SHP77 treated with DMSO at 0.1 percent for 48 hours (cell line): ENCODE measurements at places on chromosomes 13 and 19.

DNA sequence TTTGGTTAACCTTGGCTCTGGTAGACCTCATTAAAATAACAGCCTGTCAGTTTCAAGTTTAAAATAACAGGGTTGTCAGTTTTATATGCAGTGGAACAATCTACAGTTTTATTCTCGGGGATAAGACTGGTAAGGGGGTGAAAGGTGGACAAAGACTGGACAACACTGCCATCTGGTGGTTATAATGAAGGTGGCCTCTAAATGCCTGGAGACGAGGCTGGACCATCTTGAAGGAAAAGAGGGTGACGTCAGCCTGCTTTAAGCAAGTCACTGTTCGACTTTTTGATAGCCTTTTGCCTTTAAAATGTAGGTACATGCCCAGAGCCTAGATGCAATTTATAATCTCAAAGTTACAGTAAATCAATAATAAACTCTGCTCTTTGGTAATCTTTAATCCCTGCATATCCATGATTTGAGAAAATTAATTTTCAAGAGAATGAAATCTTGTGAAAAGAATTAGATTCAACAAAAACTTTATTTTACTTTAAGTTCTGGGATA lies 117.0 kb downstream of the DCT start:
- DNase-seq: peak; percentile 73

- DNase-seq: peak; percentile 52
Observed at GRCh38 chr19:46616631-46617322, 8.1 kb downstream of the PTGIR start.

DNA sequence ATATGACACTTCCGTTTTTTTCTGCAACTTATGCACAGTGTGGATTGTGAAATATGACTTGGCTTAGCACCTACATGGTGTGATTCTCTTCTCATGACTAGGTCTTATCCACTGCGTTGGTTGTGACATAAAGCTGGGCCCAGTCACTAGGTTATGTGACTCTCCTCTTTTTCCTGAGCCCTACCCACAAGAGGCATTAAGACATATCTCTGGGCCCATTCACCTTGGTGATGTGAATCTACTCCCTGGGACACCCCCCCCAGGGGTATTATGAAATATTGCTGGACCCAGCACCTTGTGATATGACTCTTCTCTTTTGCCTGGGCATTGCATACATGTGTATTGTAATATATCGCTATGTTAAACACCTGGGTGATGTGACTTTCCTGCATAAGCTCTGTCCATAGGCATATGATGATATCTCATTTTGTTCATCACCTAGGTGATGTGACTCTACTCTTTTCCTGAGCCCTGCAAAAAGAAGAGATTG lies 85.8 kb upstream of the ZNF43 start:
- DNase-seq: no peak

DNA sequence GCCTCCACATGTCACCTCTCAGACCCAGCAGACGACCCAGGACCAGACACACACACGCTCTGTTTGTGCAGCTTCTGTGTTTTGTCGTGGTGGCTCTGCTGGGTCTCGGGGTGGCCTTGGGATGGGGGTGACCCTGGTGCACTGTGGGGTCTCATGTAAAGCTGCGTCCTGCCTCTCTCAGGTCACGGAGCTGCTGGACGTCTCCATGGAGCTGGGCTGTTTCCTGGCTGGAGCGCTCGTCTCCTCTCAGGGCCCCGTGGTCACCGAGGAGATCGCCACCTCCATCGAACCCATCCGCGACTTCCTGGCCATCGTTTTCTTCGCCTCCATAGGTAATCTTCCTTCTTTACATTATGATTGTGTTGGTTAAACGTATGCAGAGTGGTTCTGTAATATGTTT lies 45.4 kb upstream of the TFDP1 start:
- no peak for DNase-seq

- no peak for DNase-seq
Observed at GRCh38 chr13:78152415-78152814, 233.8 kb upstream of the EDNRB start.

- DNase-seq: no peak
Observed at GRCh38 chr13:80668452-80668851, 327.5 kb upstream of the SPRY2 start.

DNA sequence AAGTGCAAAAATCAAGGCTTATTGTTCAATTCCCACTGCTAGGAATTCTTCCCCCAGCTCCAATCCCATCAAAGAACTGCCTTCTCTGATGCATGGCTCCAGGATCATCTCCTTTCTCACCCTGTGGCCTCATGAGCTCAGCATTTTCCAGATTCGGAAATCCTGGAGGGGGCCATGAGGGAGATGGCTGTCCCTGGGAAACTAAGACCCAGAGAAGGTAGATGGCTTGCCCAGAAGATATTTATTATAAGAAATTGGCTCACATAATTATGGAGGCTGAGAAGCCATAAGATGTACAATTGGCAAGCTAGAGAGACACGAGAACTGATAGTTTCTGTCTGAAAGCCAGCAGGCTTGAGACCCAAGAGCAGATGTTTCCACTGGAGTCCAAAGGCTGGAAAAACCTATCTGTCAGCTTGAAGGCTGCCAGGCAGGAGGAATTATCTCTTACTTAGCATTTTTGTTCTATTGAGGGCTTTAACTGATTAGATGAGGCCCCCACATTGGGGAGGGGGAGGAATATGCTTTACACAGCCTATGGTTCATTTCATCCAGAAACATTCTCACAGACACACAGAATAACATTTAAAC lies 58.6 kb downstream of the GADD45B start:
- DNase-seq: no peak

GRCh38 chr13:40028446-40028845 lies 373.0 kb downstream of the COG6 start:
- no peak for DNase-seq

- DNase-seq: no peak
Observed at GRCh38 chr19:15468675-15469512, 4.5 kb upstream of the RASAL3 start.

GRCh38 chr13:22837980-22838647 lies 342.7 kb upstream of the SGCG start:
- DNase-seq: no peak

DNA sequence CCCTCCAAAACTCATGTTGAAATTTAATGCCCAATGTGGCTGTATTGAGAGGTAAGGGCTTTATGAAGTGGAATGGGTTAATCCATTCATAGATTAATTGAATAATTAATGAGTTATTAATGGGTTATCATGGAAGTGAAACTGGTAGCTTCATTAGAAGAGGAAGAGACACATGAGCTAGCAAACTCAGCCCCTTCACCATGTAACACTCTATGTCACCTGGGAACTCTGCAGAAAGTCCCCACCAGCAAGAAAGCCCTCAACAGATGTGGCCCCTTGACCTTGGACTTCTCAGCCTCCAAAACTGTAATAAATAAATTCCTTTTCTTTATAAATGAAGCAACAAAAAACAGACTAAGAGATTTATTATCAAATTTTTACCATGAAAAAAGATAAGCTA lies 223.5 kb downstream of the KLF12 start:
- DNase-seq: no peak

- DNase-seq: no peak
Observed at GRCh38 chr19:3161453-3161852, 17.1 kb upstream of the S1PR4 start.

GRCh38 chr13:83752141-83752540 lies 130.1 kb downstream of the SLITRK1 start:
- DNase-seq: no peak

- no peak for DNase-seq
Observed at GRCh38 chr13:68128297-68128915, 898.3 kb upstream of the PCDH9 start.

- no peak for DNase-seq
Observed at GRCh38 chr19:45180936-45181335, 2.4 kb downstream of the BLOC1S3 start.

- peak; percentile 73 for DNase-seq
Observed at GRCh38 chr13:34294483-34295129, 476.7 kb downstream of the RFC3 start.

GRCh38 chr19:50820549-50821247 lies 2.9 kb downstream of the KLK1 start:
- no peak for DNase-seq

DNA sequence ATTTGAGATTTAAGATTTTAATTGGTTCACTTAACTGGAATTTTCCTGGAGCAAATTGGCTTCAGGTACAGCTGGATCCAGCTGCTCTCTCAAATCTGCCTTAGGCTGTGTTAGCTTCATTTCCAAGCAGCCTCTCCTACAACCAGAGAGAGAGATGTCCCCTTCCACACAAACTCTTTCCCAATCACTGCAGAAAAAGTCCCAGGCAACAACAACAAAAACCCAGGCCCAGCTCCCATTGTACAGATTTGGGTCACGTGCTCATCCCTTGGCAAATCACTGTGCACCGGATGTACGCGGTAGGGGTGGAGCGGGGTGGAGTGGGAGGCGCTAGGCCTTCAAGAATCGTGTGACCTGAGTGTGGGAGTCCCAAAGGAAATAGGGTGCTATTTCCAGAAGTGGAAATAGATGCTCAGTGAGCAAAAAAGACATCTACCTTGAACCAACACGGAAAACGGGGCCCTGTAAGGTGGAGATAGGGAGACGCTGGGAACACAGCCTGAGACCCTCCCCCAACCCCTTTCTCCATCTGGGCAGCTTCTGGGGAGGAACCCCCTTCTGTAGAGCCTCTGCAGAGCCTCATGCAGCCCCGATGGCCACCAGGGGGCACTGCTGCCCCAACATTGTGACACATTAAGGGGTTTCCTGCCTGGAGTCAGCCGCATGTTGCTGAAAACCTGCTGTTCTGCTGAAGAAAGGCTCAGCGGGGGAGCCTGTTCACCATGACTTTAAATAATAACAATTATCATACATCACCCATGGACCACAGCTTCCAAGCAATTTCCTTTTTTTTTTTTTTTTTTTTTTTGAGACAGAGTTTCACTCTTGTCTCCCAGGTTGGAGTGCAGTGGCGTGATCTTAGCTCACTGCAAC lies 25.4 kb downstream of the HPN start:
- peak; percentile 40 for DNase-seq

GRCh38 chr13:50649211-50649610 lies 194.3 kb downstream of the DLEU7 start:
- DNase-seq: no peak

GRCh38 chr19:15639596-15639995 lies 1.1 kb upstream of the CYP4F3 start:
- DNase-seq: no peak

- DNase-seq: no peak
Observed at GRCh38 chr13:27309967-27310598, 39.5 kb downstream of the RASL11A start.

DNA sequence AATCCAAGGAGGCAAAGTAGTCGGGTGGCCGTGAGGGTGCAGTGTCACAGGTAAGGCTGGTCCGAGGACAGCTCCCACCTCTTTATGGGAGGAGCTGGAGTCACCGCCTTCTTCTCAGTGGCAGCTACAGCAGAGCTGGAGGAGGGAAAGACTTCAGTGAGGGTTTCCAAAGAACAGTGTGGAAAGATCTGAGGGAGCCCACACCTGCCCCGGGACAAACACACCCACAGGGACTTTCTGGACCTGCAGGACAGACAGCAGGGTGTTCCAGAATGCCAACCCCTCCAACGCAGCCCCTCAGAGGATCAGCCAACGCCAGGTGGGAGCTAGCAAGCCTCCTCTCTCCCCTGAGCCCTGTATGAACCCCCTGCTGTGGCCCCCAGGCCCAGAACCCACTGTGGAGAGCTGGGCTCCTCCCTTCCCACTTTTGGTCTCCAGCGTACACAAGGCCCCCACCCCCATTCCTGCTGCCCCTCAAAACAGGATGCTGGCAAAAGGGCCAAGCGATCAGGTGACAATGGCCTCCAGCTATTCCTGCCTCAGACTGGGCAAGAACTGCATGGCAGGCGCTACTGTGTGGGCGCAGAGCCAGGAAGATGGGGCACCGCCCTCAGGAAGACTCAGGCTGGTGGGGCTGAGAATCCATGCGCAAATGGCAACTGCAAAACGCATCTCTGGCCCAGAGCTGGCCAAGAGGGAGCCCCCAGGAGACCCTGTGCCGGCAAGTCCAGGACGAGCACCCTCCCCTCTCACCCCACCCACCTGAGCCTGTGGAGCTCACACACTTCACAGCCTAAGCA lies 3.5 kb upstream of the CD320 start:
- DNase-seq: no peak

- no peak for DNase-seq
Observed at GRCh38 chr13:79477968-79478367, 3.0 kb upstream of the NDFIP2 start.

DNA sequence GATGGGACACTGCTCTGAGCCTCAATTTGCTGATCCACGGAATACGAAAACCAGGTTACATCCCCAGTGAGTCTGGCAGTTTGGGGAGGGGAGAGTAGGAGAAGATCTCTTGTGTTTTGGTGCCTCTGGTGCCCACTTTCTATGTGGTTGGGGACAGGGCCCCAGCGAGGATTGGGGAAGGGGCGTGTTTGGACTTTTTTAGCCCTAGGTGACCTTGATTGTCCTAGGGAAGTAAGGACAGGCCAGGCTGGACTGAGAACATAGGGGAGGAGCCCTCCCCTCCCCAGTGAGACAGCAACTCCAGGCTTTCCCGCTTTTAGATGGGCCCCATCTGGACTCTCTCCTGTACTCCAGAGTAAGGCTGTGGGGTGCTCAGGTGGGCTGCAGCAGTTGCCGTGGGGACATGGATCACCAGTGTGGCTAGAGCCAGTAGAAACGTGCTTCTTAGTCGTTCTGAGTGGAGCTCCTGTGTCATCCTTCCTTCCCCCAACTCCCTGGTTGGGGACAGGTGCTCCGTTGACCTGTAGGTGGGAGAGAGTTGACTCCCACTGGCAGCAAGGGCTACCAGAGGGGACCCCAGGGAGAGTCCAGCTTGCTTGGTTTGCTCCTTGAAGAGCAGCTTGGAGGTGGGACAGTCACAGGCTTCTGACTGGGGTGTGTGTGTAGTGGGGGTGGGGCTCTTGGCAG lies 4.3 kb downstream of the EGLN2 start:
- no peak for DNase-seq

- DNase-seq: no peak
Observed at GRCh38 chr13:92991692-92992091, 234.9 kb upstream of the GPC6 start.

DNA sequence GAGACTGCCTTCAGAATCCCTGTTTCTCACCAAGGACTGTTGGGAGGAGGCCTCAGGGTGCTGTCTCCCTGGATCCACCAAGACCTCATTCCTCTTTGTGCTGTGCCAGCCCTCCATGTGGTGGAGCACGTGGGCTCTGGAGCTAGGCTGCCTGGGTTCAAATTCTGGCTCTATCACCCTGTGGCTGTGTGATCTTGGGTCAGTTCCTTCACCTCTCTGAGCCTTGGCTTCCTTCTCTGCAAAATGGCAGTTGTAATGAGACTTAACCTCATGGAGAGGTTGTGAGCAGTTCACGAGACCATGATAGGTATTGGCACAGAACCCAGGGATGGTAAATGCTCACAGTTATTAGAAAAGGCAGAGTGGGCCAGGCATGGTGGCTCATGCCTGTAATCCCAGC lies 6.4 kb downstream of the PNMA8C start:
- DNase-seq: no peak
